ENCODE measurements at places on chromosomes 12 and 14. TPM values are rescaled to one million over a fixed set of nuclear protein-coding genes. Genes with fewer than 3 reads are reported as not detected.
A peak's percentile ranks its signal among the peaks of the same experiment; 100 is the strongest.

DNA sequence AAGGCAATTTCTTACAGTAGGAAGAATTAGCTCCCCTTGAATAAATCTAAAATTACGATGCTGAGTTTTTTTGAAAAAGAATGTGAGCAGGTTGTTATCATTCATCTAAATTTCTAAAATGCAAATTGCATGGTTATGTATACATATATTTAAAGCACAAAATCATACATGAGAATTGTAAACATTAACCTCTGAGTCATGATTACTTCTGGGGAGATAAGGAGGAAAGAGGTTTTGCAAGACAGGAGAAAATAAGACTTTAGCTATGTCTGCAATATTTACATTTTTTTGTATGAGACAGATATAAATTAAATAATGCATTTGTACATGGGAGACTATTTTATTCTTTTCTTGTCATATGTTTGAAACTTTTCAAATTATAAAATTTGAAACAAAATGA lies 72.2 kb downstream of the TSPAN8 start:
- H3K36me3 ChIP-seq, result no peaks in the 10 kb centered on the region
- no peaks in the 10 kb centered on the region for H3K4me1 ChIP-seq
- no peaks in the 10 kb centered on the region for H3K27me3 ChIP-seq
- H3K4me3 ChIP-seq, result no peak overlapping the region

Gene CLEC7A
- not detected for total RNA-seq

- H3K27ac ChIP-seq, result no peak overlapping the region
- H3K27me3 ChIP-seq, result no peaks in the 10 kb centered on the region
- peaks cover 43% of the 10 kb centered on the region for H3K36me3 ChIP-seq
- peaks cover 14% of the 10 kb centered on the region for H3K4me1 ChIP-seq
These were observed 97.1 kb downstream of the SCAF11 start for GRCh38 chr12:45893240-45893639.

DNA sequence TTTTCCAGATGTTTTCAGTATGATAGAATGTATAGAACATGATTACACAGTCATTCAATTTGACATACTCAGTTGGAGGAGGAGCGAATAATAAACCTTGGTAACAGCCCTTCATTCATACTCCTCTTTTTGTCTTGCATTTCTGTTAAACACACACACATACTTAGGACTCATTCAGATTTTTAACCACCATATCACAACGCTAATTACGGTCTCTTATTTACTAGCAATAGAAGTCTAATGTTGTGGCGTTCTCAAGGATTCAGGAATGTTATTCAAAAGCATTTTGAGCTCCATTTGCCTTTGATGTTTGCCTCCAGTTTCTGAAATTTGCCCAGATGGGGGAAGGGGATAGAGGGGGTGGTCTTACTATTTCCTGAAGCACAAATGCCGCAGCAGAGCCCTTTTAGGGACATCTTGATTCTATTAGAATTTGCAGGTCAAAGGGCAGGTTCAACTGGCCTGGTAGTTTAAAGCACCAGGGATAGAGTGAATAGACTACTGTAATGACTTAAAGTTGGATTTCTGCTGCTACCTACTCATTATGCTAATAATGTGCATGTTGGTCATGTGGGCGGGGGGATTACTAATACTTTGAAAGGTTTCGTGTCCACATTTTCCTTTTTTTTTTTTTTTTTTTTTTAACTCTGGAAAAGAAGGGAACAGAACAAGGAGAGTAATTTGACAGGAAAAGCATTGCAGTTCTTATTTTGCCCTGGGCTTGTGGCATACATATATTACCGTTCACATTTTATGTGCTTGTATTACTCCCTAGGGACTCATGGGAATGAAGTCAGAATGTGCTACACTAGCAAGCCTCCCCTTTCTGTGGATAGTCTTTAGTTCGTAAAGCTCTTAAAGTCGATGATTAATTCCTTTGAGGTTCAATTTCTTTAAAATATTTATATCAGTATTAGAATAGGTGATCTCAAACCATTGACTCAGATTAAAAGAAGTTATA lies 226.8 kb downstream of the FBXL14 start:
- H3K36me3 ChIP-seq, result peaks cover 13% of the 10 kb centered on the region
- no peaks in the 10 kb centered on the region for H3K27me3 ChIP-seq
- no peak overlapping the region for H3K27ac ChIP-seq
- H3K4me1 ChIP-seq, result peaks cover 3% of the 10 kb centered on the region

DNA sequence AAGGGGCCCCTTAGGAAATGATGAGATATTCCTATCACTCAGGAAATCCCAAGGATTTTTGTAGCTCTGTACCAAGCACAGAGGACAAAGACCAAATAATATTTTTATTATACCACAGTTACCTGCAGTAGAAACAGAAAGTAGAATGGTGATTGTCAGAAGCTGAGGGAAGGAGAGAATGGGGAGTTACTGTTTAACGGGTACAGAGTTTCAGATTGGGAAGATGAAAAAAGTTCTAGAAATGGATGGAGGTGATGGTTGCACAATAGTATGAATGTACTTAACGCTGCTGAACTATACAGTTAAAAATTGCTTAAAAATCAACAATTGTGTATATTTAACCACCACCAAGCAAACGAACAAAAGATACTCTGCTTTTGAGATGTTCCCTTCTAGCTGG lies 24.1 kb downstream of the FLVCR2 start:
- H3K27ac ChIP-seq, result no peak overlapping the region
- no peak for DNase-seq
- no peaks in the 10 kb centered on the region for H3K27me3 ChIP-seq
- H3K4me3 ChIP-seq, result no peak overlapping the region
- no peaks in the 10 kb centered on the region for H3K4me1 ChIP-seq

DNA sequence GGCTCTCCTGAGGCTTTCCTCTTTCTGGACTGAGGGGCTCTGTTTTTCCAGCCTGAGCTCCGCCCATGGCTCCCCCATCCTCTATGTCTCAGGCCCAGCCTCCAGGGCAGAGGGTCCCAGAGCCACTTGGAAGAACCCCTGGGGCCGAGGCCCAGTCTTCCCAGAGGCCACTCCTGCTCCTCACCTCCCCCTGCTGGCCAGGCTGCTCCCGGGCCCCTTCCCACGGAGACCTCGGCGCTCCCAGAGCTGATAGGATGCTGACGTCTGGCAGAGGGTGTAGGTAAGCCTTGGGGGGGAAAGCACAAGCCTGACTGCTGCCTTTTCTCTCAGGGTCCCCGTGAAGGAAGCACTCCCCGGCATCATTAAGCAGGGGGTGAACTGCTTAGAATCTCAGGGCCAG lies 51.4 kb downstream of the ERH start:
- peaks cover 3% of the 10 kb centered on the region for H3K27me3 ChIP-seq
- no peak overlapping the region for H3K4me3 ChIP-seq
- no peak overlapping the region for H3K27ac ChIP-seq
- DNase-seq, result peak; percentile 26

Gene CD69
- 120 TPM for total RNA-seq

Data from activated CD4-positive, alpha-beta memory T cell treated with anti-CD3 and anti-CD28 coated beads for 36 hours (primary cell).